ENCODE measurements at places on chromosomes 3 and 15. TPM values are rescaled to one million over a fixed set of nuclear protein-coding genes. Genes with fewer than 3 reads are reported as not detected.

VWA5B2 gene
- total RNA-seq: 1.2 TPM

TRH gene
- not detected for total RNA-seq

PLAAT1 gene
- 5.8 TPM for total RNA-seq

WDR93 gene
- total RNA-seq: not detected

HCN4 gene
- total RNA-seq: 0.18 TPM

GREM1 gene
- total RNA-seq: 6.7 TPM

EPHA3 gene
- 1.2 TPM for total RNA-seq

ACKR4 gene
- 16.7 TPM for total RNA-seq

C3orf33 gene
- total RNA-seq: 5.5 TPM

CRABP1 gene
- total RNA-seq: not detected

CFAP100 gene
- total RNA-seq: not detected

AGBL1 gene
- not detected for total RNA-seq

MEIS2 gene
- total RNA-seq: 77.7 TPM

DUOX1 gene
- total RNA-seq: 2.9 TPM

ZPLD1 gene
- total RNA-seq: not detected

ANKUB1 gene
- total RNA-seq: not detected

GOLGA8Q gene
- not detected for total RNA-seq

Data from stomach (tissue), 19 donors.